ENCODE measurements at places on chromosomes 1 and 21.

DNA sequence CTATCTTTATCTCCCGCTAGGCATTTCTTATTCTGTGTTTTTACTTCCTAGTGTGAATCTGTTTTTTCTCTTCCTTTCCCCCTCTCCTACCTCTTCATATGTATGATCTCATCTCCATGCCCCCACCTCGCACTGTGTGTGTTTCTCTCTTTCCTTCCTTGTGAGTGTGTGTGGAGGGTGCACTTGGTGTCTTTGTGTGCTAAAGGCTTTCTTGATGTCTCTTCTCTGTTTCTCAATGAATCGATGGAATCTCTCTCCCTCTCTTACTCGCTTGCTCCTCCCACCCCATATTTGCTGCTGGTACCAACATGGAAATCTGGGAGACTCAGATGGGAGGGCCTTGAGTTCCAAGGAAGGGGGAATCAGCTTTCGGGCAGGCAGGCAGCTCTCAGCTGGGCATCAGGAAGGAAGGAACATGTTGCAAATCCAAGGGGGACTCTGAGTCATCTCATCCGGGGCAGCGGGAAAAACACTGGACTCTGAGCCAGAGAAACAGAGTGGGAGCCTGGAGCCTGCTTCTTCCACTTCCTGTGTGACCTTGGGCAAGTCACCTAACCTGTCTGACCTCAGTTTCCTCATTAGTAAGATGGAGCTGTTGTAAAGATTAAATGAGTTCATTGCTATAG, 147.5 kb downstream of the PTPRU start:
- no peak for DNase-seq

GRCh38 chr1:31201931-31202360, 37.7 kb downstream of the NKAIN1 start:
- no peak for DNase-seq

DNA sequence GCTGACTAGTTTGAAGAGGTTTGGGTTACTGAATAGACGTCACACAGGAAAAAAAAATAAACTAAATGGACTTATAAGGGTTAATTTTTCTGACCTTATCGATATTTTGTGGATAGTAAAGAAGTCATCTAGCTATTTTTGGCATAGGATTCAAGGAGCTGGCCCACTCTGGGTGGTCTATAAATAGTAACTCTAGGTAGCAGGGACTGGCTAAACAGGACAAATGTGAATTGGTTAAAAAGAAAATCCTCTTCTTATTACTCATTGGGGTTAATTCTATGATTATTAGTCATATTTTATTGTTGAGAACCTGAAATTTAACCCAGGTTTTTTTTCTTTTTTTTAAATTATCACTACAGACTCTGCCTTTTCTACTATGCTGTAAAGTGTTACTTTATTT, 61.7 kb downstream of the ATF6 start:
- no peak for DNase-seq

GRCh38 chr1:116376729-116377086, 3.7 kb downstream of the ATP1A1 start:
- DNase-seq = no peak

GRCh38 chr1:114669562-114670082, at the start of gene DENND2C:
Gene DENND2C, minus strand, starts transcription at chr1:114670049. Its CDS starts 44,065 bp downstream, at chr1:114625984.
- DNase-seq = peak; percentile 53

- DNase-seq = no peak
Measured at GRCh38 chr1:27118440-27118689, 36.6 kb downstream of the SLC9A1 start.

DNA sequence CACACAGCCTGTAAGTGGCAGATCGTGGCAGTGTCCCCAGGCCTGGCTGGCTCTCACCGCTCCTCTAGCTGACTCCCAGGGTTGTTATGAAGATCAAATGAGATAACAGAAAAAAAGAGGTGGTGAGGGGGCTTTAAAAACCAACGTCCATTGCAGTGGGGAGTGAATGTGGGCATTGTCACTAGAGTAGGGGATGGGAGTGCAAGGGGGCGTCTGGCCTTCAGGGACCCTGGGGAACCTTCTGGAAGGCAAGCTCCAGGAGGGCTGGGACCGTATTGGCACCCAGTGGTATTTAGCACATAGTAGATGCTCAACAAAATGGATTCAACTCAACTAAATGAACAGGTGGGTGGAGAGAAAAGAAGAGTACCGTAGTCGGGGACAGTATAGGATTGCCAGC, 3.4 kb downstream of the PLA2G2D start:
- no peak for DNase-seq

- no peak for DNase-seq
Measured at GRCh38 chr1:17653728-17654351, 101.3 kb upstream of the ACTL8 start.

DNA sequence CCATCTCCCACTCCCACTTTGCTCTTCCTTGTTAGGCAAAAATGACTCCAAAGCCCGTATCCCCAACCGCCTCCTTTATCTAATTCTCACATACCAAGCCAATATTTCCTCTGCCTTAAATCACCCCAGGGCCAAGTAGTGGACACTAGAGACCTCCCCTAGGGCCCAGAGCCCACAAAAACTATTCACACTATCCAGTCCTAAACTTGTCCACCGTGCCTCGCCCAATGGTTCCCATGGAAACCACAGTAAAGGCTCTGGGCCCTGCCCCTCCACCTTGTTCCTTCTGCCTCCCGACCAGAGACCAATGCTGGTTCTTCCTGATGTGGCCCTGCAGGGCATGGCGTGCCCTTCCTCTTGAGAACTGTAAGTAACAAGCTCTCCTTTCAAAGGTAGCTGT, 11.8 kb downstream of the CFAP107 start:
- no peak for DNase-seq

GRCh38 chr1:40692429-40692895, 958 bp downstream of the NFYC start:
- no peak for DNase-seq

GRCh38 chr1:232509570-232509969, 120.4 kb downstream of the SIPA1L2 start:
- DNase-seq = peak; percentile 8

GRCh38 chr1:47906527-47907176, 90.5 kb downstream of the TRABD2B start:
- no peak for DNase-seq

- DNase-seq = no peak
Measured at GRCh38 chr1:231023150-231023549, 16.9 kb downstream of the FAM89A start.

GRCh38 chr1:219518168-219518906, 94.6 kb downstream of the ZC3H11B start:
- DNase-seq = no peak

Measured in NCI-H510A (cell line).